Foreskin keratinocyte (primary cell): ENCODE measurements at places on chromosomes 7 and 10. TPM values are rescaled to one million over a fixed set of nuclear protein-coding genes. Genes with fewer than 3 reads are reported as not detected.

The SEMA3E gene
- total RNA-seq = 0.42 and 0.44 TPM in 2 replicates

The GPR15LG gene
- total RNA-seq = 0.32 TPM in 1 of 2 replicates, not detected in the other

The ZNF518A gene
- 10.3 and 11.1 TPM in 2 replicates for total RNA-seq

The HIP1 gene
- total RNA-seq = 15.8 and 16.0 TPM in 2 replicates

The MYH16 gene
- 1.3 and 2.6 TPM in 2 replicates for total RNA-seq

The MOGAT3 gene
- total RNA-seq = not detected in 2 replicates

The ANXA8 gene
- 562 and 572 TPM in 2 replicates for total RNA-seq

The BTBD16 gene
- total RNA-seq = 0.48 and 0.53 TPM in 2 replicates

The WIPF3 gene
- total RNA-seq = 0.41 and 0.63 TPM in 2 replicates

The OR2A2 gene
- total RNA-seq = not detected in 2 replicates

The GRM3 gene
- total RNA-seq = not detected in 2 replicates

The ZPBP gene
- not detected in 2 replicates for total RNA-seq

The EZH2 gene
- total RNA-seq = 17.6 and 20.8 TPM in 2 replicates

The ARMC3 gene
- not detected in 2 replicates for total RNA-seq

The LRRD1 gene
- total RNA-seq = 0.04 TPM in 1 of 2 replicates, not detected in the other

The COL26A1 gene
- total RNA-seq = not detected in 2 replicates
